KG1 (cell line): ENCODE measurements at places on chromosomes 13 and 19.

DNA sequence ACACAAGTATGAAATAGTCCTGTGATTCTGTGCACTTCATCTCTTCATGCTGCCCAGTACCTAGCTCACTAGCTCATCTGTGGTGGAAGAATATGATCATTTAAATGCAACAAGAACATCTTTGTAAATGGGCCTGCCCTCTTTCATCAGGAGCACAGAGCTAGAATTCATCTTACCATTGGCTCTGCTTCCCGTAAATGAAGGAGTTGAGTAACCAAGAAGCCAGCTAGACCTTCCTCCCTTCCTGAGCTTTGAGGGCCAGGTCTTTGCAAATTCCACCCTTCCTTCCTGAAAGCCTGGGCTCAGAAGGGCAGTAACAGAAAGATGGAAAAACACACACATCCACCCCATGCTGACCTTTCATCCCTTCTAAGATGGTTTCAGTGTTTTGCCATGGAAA is 82.0 kb downstream of the FRY start:
- no peak for DNase-seq

DNA sequence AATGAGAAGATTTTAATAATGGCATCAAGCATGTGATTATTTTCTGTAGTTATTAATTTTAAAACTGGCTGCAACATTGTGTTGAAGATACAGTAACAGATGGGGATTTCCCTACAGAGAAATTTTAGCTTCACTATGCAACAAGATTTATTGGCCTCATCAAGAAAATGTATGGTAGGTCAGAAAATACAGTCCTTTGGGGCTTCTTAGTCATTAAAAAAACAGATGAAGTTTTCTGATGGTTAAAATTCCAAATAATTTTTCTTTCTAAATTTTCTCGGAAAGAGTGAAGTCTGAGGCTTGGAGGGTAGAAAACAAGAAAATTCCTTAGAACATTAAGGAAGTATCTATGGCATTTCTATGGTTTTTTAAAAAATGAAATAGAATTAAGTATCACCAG is 1790.8 kb upstream of the PCDH20 start:
- no peak for DNase-seq

DNA sequence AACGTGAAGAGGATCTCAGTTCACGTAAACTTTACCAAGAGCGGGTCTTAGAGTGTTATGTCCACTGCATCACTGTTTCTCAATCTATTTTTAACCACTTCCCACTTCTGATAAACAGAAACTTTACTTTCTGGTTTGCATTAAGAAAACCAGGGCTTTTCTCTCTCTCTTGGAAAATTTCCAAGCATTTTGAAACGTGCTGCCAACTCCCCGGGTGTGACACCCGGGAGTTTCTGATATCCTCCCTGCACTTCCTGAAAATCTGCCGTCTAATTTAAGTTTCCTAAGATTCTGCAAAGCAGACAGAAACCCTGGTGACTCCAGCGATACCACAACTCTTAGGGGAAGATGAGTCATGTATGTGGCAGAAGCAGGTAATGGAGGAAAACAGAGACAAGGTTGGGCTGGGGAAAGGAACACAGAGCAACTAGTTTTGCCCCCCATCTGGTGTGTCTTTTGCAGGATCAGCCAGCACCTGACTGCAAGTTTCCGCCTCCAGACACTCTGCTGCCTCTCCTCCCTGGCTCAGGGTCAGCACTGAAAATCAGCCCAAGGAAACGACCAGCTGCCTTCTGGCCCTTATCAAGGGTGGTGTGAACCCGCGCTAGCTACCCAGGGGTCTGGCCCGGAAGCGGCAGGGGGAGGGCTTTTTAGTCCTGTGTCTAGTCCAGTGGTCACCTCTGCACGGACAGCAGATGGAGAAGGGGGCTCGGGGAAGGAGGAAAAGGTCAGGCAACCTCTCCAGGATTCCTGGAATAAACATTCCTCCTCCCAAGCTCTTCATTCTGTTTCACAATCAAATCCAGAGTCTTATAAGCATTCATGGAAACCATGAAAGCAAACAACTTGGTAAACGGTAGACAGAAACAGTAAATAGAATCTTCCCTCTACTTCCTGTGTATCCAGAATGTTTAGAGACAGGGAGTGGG is 11.3 kb upstream of the FFAR2 start:
- peak; percentile 61 for DNase-seq

DNA sequence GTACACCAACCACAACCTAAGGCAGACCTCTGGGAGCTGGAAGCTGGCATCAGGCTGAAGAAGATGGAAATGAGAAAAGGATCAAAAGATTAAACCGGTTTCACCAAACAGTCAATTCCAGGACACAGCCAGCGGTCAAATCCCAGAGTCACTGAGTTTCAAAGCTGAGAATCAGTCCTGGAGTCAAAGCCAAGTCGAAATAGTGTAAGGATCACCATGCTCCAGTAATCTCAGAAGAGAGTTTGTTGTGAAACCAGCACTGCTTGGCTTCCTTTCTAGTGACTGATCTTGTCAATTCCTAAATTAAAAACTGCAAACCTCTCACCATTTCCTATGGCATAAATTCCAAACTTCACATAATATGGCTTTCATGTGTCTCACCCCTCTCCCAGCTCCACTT is 198.8 kb downstream of the GPC6 start:
- DNase-seq, result no peak

- no peak for DNase-seq
Measured at GRCh38 chr13:76822698-76823267, 63.4 kb downstream of the KCTD12 start.

DNA sequence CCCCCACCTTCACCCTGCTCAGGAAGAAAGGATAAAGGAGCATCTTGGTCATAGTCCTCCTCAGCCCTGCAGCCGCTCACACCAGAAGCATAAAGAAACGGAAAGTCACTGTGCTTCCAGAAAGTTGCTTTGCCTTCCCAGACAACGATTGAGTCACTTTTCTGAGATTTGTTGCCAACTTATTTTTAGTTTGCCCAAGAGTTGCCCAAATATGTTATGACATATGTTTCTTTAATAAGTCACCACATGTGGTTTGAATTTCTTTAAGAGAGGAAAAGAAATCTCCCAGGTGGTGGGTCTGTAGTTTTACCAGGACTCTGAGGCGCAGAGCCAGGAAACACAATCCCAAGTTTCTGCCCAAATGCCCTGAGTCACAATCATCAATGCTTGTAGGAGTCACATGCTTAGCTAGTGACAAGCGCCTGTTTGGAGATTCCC is 63.4 kb upstream of the LRCH1 start:
- no peak for DNase-seq

- no peak for DNase-seq
Measured at GRCh38 chr19:5154799-5155426, 185.7 kb downstream of the PTPRS start.

GRCh38 chr19:48872884-48873475 is 759 bp downstream of the PPP1R15A start:
- DNase-seq, result peak; percentile 60

GRCh38 chr13:95382411-95382810 is 81.2 kb upstream of the ABCC4 start:
- DNase-seq, result no peak

GRCh38 chr19:1455336-1456120 is 5.6 kb downstream of the APC2 start:
- DNase-seq, result no peak

DNA sequence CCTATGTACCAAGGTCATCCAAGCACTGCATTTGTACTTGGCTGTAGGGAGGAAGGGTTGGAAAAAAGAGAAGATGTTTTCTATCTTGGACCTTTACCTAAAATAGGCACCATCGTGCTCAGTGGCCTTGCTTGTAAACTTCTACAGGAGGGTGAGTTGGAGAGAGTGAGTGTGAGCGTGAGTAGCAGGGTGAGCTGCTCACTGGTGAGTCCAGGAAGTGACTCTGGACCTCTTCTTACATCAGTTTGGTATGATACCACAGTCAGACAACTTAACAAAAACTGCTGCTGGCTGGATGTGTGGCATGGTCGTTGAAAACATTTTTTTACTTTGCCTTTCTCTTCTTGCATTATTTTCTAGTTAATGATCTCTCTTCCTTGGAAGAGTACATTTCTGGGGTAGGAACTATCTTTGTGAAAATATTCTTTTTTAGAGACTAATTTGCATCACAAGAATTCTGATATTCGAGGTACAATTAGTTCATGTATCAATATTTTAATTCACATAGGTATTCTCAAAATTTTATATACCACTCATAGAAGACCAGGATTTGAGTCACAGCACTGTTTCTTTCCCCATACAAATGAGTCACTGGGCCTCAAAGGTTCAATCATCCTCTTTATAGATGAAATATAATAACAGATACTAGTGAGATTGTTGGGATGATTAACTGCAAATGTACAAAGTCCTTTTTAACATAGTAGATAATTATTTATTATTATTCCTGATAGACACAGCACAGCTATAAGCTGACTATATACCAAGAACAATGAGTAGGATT is 651 bp downstream of the SERPINE3 start:
- DNase-seq, result no peak

DNA sequence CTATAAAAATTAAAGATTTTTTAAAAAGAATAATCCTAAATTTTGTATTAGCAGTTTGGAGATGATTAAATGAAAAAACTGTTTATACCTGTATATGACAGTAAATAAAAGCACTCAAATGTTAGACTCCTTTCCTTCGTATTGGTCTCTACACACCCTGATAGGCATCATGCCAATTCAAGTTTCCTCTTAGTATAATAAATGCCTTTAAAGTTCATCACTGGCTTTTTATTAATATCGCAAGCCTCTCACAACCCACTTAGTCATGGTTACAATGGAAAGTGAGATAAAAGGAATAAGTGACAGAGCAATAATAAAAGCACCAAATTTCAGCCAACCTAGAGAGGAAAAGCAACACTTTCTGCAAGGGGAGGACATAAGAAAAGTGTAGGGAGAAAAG is 102.2 kb downstream of the PIBF1 start:
- DNase-seq, result no peak

DNA sequence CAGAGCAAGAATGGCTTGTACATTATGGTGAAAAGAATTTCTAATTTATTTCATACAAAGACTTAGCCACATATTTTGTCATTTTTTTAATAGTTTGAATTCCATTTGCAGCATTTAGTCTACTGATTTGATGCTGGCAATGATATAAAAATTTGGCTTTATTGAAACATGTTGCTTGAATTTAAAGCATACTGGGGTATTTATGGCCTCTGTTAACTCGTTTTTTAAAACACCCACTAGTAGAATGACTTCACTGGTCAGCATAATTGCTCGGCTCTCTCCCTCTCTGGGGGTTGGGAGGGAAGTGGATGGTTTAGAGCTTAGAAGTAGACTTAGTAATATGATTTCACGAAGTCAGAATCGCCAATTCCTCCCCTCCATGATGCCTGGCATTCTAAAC is 354.9 kb upstream of the HTR2A start:
- DNase-seq, result no peak

DNA sequence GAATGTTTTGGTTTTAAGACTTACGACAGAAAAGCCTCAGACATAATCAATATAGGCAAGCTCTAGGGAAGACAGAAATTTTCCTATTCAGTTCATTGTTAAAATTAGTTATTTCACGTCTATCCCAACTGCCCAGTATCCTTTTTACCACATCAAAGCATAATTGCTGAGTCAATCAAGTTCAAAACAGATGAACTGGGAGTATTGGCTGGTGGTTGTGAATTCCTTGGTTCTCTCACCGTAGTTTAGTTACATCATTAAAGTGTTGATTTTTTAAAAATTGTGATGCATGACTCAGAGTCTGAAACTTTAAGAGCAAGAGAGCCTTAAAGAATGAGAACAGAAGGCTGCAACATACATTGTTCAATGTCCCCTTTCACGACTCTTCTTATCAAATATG is 143.3 kb upstream of the FREM2 start:
- DNase-seq, result no peak

- DNase-seq, result no peak
Measured at GRCh38 chr19:58498316-58499020, 13.3 kb downstream of the SLC27A5 start.

- no peak for DNase-seq
Measured at GRCh38 chr19:38848299-38849146, 1.3 kb downstream of the HNRNPL start.

DNA sequence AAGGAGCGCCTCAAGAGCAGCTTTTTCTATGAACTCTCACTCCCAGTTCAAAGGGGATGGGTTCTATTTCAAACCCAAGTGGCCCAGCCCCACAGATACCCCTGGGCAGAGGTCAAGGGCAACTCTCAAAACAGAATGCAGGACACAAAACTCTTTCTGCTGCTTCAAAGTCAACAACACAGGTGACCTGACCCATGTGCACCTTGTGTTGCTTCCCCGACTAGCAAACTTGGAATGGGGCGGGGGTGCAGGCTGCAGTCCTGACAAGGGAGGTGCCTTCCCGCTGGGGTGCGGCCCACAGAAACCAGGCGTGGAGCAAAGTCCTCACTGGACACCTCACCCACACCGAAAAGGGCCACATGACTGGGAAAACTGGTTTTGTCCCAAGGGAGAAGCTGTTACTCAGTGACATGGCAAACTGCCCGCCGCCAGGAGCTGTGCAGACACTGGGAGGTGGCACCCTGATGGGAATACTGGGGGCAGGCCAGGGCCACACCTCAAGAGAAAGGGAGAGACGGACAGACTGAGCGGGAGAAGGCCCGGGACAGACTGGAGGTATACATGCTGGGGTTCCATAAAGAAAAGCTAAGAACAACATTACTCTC is 17.4 kb downstream of the ZC3H4 start:
- DNase-seq, result no peak

GRCh38 chr13:35499676-35500075 is 23.2 kb upstream of the MAB21L1 start:
- DNase-seq, result no peak

GRCh38 chr19:47729799-47730520 is 15.4 kb upstream of the NOP53 start:
- DNase-seq, result peak; percentile 75

- DNase-seq, result no peak
Measured at GRCh38 chr19:15539638-15540037, 31.3 kb downstream of the CYP4F22 start.

GRCh38 chr13:51287758-51288157 is 51.7 kb upstream of the SERPINE3 start:
- no peak for DNase-seq

GRCh38 chr19:3710265-3710812 is 2.2 kb downstream of the TJP3 start:
- DNase-seq, result no peak

GRCh38 chr13:41973247-41973741 is 12.4 kb upstream of the VWA8 start:
- DNase-seq, result no peak

DNA sequence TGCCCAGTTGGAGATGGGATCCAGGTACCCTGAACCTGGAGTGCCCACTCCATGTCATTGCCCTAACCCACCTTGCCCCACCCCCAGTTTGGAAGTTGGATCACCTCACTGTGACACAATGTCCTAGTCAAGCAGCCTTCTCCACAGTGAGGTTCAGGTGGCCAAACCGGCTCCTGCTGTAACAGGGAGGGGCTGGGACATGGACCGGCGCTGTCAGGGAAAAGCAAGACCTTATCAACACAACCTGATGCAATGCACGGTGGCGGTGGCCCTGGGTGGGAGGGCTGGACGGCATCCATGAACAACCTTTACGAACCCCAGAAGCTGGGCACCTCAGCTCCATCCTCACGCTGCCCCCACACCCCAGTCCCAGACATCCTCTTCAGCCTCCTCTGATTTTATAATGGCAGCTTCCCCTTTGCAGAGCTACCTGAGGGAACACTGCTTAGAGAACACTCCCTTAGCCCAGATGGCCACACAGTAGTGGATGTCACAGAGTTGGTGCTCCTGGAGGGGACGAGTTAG is 1.6 kb upstream of the KRTDAP start:
- no peak for DNase-seq
